ENCODE measurements at places on chromosomes 6 and 20.

GRCh38 chr20:54928564-54928963 lies 453.2 kb downstream of the DOK5 start:
- DNase-seq = no peak

DNA sequence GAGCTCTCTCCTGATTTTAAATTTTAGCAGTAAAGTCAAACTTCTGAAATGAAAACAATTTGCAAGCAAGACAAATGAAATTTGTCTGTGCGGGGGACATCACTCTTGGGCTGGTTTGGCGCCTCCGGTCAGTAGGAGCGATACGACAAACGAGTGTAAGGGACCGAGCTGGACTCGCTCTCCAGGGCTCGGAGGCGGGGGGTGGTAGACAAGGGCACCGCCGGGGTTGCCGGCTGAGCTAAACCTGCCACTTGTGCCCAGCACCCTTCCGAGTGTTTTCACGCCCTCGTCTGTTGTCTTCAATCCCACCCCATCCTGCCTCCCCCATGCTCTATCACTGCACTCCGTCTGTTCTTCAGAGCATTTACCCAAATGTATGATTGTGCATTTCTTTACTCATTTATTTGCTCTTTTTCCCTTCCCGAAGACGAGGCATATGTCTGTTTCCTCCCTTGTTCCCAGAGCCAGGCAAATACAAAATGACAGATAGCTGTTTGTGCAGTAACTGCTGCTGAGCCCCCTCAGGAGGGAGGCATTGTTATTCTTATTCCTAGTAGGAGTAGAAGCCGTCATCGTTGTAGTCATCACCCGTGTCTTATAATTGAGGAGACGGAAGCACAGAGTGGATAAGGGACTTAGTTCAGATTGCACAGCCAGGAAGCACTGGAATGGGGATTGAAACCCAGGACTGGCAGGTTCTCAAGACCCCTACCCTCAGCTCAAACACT lies 62.8 kb upstream of the APCDD1L start:
- DNase-seq = no peak

GRCh38 chr6:13427801-13428582 lies 59.4 kb downstream of the GFOD1 start:
- peak; percentile 76 for DNase-seq

GRCh38 chr6:41591122-41591521 lies 44.9 kb downstream of the FOXP4 start:
- DNase-seq = no peak

DNA sequence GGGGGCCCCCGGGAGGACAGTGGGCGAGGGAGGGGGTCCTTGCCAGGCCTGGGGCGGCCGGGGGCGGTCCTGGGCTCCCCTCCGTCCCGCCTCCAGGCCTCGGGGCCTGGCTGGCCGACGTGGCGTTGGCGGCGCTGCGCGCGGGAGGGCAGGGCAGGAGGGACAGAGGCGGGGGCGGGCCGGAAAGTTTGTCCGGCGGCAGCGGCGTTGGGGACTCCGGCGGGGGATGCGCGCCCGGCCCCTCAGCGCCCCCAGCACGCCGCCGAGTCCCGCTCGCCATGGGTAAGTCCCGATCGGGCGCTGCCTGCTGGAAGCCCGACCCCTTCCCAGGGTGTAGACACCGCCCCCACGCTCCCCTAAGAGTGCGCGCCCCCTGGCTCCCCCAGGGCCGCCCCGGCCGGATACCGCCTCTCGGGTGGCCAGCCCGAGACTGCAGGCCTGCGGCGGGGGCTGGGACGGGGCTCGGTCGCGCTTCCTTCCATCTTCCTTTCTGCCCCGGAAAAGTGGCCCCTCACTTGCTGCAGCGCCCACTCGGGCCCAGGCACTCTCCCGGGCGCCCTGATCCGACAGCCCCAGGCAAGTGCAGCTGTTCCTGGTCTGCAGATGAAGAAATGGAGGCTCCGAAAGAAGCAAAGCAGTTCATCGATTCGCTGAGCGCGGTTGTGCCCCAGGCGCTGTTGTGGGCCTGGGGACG lies at the start of gene SLC2A10:
SLC2A10 (plus strand) TSS at position 191 of the 694 bp plus-strand sequence; CDS start at position 279, 88 bp downstream.
- no peak for DNase-seq

GRCh38 chr6:17431581-17431980 lies 38.2 kb downstream of the CAP2 start:
- no peak for DNase-seq

DNA sequence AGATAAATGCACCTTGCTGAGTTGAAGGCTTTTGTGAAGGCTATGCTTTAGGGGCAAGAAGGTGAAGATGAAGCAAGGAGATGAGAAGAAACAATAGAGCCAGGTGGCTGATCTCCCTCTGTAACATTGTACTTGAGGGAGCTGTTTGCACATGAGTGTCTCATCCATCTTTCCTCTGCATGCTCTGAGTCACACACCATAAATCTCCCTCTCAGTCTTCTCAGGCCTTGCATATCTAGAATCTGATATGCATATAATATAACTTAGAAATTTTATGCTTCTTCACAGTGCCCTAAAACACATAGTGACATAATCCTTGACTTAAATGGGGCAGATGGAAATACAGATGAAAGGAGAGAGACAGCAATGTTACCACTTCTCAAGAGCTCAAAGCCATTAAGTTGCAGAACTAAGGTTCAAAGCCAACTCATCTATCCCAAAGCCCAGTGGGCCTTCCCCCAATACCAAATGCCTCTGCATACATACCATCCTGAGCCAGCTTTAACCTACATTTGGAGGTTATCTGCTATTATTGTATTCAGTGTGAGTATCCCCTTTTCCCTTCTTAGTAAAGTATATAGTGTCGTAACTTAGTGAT lies 62.4 kb upstream of the STXBP5 start:
- no peak for DNase-seq

- no peak for DNase-seq
Observed at GRCh38 chr6:1110164-1110563, 201.7 kb upstream of the FOXQ1 start.

- no peak for DNase-seq
Observed at GRCh38 chr6:152472325-152472724, 164.8 kb downstream of the SYNE1 start.

DNA sequence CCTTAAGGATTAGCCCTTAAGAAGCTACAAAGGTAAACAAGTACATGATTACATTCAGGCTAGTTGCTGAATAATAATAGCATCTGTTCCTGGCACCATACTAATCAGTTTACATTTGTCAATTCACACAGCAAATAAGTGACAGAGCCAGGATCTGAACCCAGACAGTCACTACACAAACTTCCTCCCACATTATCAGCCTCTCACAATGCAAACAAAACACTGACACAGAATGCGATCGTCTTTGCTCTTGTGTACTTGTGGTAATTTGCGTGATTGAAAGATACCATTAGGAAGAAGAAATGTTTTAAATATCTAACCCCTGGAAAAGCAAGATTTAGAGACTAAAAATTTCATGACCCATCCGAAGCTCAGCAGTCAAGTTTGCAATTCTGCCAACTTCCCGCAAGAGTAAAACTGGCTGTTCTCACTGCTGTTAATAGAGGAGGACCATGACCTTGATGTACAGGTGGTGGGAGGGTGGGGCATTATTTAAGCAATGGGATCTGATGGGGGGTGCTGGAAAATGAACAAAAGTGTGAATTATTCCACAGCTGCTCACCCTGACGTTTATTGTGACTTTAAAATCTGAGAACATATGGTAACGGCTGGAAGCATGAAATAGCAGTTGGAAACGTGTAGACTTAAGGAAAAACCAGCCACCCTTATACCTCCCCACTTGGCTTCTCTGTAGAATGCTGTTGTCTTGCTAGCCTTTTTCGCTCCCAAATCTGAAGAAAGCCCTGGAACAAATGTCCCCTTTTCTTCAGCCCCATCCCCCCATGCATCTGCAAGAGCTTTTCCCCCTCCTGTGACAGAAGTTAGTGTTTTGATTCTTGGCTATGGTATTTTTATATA lies 95.3 kb upstream of the ARMC2 start:
- no peak for DNase-seq

GRCh38 chr6:41757931-41758640 lies 10.9 kb upstream of the PGC start:
- DNase-seq = no peak

DNA sequence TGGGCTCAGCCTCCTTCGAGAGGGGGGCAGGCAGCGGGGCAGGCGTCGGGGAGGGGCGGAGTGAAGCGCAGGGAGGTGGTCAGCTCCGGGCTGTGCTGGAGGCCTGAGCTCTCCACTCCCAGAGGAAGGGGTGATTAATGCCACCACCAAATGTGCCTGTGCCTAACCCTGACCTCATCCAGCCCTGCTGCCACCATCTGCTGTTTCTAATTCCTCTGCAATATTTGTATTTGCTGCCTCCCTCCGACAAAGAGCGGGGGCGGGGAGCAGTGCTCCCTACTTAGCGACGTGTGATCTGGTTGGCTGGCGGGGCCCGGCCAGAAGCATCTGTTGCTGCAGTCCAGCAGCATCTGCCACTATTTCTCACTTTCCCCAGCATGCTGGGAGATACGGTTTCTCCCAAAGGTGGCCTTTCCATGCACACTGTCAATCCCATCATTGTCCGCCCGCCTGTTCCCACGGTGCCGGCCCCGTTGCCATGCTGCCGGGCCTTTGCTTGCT lies 47.0 kb downstream of the DLL1 start:
- no peak for DNase-seq
